ACHN (cell line): ENCODE measurements at places on chromosomes 12 and 14.

- DNase-seq = no peak
Measured at GRCh38 chr14:84025106-84026012, 1504.6 kb upstream of the FLRT2 start.

- DNase-seq = no peak
Measured at GRCh38 chr12:131916306-131917138, 12.6 kb upstream of the PUS1 start.

DNA sequence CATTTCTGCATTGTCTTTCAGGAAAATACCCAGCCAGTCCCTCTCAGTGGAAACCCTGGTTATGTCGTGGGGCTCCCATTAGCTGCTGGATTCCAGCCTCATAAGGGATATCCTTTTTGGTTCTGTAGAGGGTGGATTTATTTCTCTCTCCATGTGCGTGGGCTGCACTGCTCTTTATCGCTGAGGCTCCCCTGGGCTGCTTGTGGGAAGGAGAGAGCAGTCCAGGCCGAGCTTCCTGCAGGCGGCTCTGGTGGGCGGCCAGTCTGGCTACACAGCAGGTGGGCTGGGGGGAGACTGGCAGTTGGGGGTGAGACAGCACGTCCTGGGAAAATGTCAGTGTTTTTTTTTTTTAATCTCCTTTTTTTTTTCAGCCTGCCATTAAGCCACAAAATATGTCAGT, 27.6 kb downstream of the TCTN1 start:
- DNase-seq = no peak

DNA sequence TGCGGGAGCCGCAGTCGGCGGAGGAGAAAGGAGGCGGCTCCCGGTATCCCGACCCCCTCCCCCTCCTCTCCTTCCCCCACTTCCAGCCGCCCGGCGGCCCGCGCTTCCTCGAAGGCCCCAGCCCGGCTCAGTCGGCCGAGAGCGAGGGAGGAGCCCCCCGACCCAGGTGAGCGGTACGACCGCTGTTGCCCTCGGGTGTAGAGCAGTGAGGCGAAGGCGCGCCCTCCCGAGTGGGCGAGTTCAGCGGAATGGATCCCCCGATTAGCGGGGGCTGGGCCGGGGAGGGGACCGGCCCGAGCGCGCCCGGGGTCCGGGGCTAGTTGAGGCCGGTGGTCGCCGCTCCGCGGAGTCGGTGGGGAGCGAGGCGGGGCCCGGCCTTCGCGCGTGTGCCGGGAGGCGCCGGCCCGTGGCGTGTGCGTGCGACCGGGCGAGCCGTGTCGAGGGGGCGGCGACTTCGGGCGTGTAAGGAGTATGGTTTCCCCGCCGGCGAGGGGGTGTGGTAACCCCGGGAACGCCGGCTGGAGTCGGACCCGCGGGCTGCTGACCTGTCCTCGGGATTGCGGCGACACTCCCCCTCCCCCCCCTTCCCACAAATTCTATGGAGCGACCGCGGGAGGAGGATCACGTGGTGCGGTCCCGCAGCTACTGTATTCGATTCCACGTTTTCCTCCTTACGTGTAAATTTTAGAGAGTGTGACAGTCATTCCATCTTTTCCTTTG, 501 bp downstream of the RIMKLB start:
- DNase-seq = peak; percentile 83

- no peak for DNase-seq
Measured at GRCh38 chr14:94631536-94632304, 19.5 kb downstream of the SERPINA3 start.
